RWPE2 (cell line): ENCODE measurements at places on chromosomes 1 and 21.

DNA sequence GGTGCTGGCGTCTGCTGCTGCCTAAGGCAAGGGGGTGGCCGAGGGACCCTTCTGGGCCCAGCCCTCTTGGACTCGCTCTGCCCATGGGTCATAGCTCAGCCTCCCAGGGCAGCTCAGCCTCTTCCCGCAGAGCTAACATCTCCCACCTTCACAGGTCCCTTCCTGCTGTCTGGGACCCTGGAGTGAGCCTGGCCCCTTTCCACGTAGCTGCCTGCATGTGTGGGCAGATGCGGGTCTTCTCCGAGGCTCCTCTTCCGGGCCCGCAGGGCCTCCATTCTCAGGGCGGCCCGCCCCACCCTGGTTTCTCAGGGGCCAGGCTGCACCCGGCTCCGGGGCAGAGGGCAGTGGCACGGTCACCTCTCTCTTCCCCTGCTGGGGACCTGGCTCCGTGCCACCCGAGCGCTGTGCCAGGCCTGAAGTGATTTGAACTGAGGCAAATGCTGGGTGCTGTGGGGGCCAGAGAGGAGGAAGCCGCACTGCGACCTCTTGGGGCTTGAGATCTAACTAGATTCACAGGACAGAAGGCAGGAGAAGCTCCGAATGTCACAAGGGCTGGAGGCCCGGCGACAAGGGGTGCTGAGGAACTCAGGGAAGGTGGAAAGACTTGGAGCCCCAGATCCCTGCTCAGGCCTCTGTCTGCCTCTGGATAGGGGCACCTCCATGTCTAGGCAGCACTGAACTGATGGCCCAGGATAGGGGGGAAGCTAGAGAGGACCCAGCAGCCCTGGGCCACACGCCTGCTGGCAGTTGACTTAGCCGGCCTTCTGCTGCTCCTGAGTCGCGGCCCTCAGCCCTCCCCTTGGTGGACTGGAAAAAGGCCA lies 40.7 kb downstream of the COQ8A start:
- DNase-seq, result no peak

DNA sequence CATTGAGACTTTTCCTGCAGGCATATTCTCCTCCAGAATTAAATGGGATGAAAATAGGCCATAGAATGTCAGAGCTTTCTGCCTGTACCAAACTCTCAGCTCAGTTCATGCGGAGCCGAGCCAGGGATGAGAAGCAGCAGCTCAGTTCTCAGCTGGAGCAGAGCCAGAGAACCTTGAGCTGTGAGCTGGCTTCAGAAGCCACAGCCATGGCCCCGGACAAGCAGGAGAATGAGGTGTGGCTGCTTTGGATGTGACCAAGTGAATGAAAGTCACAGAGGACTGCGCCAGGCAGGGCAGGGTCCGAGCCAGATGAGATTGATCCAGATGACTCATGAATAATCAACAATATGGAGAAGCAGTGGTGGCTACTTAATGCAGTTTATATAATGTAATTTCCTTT lies 633.8 kb downstream of the NCAM2 start:
- DNase-seq, result no peak

DNA sequence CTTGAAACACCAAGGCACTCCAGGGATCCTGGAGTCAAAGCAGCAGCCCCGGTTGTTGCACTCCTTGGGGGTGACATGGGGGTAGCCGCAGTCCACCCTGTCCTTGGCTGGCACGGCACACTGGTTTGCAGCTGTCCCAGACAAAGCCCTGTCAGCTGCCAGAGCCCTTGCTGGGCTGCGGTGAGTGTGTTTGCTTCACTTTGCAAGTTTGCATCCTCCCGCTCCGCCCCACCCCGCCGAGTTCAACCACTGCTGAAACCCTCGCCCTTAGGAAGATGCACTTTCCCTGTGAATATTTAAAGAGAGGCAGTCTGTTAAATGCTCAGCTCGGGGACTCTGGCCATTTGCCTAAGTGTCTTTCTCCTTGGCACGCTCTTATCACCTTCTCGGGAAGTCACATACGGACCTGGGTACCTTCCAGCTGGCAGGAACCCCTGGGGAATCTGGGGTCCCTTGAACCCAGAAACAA lies 1.7 kb downstream of the TFF3 start:
- DNase-seq, result no peak

DNA sequence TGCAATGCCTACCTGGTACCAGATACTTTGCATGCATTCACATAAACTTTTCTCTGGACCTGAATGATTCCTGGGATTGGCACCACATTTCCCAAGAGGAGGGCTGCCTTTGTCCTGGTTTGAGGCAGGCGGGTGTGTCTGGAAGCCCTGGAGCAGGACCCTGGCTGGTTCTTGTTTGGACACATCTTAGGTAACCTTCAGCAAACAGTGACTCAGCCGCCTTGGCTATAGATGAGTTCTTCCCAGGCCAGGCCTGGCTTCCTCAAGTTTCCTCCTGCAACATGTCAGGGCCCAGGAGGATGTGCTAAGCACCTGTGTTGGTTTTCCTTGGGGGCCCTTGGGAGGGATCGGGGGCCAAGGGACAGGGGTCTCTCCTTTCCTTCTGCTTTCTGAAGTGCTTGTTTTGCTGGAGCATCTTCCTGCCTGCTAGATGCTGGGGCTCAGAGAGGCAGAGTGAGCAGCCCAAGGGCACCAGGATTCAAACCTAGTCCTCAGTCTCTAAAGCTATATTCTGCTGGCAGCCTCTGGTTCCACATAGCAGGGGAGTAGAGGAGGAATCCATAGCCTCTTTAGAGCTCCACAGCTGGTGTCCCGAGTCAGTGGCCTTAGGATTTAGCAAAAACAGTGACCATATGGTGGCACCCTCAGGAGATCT lies 38.2 kb downstream of the PAX7 start:
- DNase-seq, result peak; percentile 96

- no peak for DNase-seq
Observed at GRCh38 chr1:7407980-7408770, 362.9 kb upstream of the VAMP3 start.

- no peak for DNase-seq
Observed at GRCh38 chr1:240114222-240114621, 22.5 kb downstream of the FMN2 start.

- DNase-seq, result no peak
Observed at GRCh38 chr1:67752306-67752705, 67.3 kb downstream of the GADD45A start.

- no peak for DNase-seq
Observed at GRCh38 chr21:39422527-39423241, 22.9 kb downstream of the LCA5L start.

GRCh38 chr1:7421471-7422075 lies 349.5 kb upstream of the VAMP3 start:
- DNase-seq, result peak; percentile 32

DNA sequence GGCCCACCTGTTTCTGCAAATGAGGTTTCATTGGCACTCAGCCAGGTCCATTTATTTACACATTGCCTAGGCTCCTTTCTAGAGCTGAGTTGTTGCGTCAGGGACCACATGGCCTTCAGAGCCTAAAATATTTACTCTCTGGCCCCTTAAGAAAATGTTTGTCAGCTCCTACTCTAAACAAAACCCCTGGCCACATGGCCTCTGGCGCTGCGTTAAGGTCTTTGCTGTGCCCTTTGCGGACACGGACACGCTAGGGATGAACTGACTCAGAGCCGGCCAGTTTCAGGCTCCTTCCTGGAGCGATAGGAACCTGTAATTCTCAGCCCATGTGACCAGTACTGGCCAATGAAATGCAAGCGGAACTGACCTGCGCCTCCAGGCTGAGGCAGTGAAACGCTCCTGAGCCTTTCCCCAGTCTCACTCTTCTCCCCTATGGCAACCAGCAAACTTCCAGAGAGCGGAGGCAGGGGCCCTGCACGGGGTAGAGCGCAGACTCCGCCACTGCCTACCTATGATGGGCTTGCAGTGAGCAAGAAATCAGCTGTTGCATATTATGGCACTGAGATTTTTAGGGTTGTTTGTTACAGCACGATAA lies 160.3 kb downstream of the ETS2 start:
- no peak for DNase-seq

DNA sequence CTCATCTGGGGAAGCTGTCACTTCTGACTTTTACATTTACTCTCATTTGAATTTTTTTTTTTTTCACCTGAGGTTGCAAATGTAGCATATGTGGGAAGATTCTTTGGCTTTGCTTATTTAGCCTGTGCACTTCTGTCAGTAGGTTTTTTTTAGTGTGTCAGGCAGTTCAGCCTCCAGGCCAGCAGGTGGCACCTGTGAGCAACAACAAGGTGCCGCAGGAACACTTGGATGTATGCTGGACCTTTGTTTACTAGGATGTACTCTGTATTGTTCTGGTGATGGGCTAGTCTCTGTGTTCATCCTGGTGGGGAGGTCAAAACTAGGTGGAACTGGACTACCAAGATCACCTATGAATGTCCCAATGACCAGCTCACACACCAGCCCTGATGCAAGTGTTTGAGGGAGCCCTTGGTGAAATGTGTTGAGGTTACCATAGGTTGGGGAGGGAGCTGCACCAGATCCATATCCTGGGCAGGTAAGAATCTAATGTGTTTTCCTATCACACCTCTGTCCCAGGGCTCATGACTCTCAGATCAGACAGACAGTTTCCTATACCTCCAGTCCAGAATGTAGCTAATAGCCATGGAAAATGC lies 618.2 kb downstream of the BRINP3 start:
- no peak for DNase-seq

DNA sequence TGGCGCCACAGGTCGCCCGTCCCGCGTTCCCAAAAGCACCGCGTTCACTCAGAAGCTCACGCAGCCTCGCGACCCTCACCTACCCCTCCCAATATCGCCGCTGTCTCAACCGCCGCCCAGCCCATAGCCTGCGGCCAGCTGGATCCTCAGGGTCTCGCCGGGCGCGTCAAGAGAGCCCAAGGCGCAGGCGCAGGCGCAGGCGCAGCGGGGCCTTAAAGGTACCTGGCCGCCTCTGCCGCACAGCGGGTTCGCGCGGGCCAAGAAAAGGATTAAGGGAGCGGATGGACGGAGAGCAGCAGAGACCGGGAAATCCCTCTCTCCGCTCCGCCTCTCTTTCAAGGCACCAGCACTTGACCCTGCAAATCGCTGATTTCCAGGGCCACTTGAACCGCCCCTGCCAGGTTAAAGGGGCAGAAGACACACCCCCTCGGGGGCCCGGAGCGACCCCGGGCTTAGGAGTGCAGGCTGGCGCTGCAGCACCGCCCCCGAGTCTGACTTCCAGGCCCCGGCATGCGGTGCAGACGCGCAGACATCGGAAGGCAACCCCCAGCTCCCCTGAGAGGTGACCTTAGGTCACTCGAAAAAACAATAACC lies at the start of gene NBPF20:
Gene NBPF20, minus strand, starts transcription at position 168 of the 594 bp plus-strand sequence. CDS start 20,331 bp downstream, outside the sequence.
- DNase-seq, result peak; percentile 77

- no peak for DNase-seq
Observed at GRCh38 chr1:186611156-186611555, 69.1 kb downstream of the PTGS2 start.

GRCh38 chr1:227887697-227888403 lies 59.9 kb downstream of the WNT9A start:
- no peak for DNase-seq

GRCh38 chr1:108327534-108328466 lies 83.9 kb upstream of the NBPF4 start:
- DNase-seq, result no peak

GRCh38 chr1:28796352-28797211 lies 15.4 kb upstream of the OPRD1 start:
- DNase-seq, result no peak

GRCh38 chr21:45433911-45434644 lies 29.1 kb downstream of the COL18A1 start:
- DNase-seq, result no peak

GRCh38 chr1:165463978-165464377 lies 19.1 kb upstream of the RXRG start:
- no peak for DNase-seq

DNA sequence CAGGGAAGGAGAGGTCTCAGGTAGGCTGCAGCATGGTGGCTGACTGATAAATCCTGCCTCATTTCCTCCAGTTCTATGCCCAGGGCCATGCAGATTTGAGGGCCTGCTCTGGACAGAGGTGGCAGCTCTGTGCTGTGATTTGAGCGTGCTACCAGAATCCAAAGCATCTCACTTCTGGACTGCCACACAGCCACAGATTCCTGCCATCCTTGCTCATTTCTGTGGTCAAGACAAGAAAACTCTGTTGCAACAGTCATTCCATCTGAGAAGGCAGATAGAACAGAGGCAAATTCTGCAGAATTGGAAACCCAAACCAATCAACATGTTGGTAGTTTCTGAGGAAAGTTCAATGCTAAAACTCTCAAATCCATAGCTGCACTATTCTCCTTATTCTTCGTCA lies 102.8 kb upstream of the GALNT2 start:
- no peak for DNase-seq

DNA sequence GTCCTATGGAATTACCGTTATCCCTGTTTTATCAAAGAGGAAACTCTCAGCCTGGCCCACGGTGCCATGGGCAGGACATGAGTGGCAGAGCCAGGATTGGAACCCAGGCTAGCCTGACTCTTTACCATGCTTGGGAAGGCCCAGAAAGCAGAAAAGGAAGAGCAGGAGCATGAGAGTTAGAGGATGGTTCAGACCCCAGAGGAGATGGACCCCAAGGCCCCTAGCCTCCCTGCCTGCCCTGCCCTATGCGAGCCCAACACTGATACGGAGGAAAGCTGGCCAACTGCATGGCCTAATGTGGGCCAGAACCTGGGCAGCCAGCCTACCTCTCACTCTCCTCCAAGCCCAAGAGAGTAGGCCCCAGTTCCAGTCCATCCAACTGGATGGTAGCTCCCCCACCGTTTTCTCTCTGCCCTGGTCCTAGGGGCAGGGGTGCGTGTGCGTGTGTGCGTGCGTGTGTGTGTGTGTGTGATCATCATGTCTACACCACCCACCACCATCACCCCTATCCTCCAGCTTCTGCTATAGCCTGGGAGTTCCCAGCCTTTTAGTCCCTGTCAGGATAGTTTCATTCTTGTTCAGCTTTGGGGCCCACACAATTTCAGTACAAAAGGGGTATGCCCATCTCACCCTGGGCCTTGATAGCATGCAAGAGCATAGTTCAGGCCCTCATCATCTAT lies 15.4 kb upstream of the MEX3A start:
- DNase-seq, result no peak

DNA sequence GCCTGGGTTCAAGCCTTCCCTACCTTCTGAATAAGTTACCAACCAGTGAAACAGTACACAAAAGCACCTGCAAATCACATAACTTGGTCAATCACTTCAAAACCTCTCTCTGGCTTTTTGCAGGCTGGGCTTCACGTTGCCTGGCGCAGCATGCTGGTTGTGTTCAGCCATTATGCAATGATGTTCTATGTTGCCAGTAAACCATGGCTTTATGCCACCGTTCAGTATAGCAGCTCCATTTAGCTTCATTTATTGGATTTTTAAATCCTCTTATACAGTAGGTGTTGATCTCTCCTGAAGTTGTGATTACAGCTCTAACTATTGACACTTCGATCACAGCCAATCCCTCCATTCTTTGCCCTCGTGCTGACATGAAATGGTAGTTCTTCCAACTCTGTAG lies 233.6 kb upstream of the PTBP2 start:
- no peak for DNase-seq

DNA sequence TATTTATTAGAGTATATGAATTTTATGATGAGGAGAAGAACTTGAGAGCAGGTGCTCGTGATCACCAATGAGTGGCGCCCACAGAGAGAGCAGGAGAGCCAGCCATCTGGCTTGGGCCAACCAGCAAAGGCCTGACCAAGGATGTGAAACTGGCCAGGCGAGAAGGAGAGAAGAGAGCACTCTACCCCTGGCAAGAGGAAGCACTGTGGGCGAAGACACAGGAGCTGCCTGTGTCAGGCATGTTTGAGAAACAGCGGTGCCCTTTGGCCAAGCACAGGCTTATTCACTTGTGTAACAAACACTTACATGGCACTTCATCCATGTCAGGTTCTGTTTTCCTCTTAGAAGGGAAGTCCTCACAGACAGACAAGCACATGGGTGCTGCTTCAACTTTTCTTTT lies 4.2 kb upstream of the SIPA1L2 start:
- DNase-seq, result no peak

- no peak for DNase-seq
Observed at GRCh38 chr1:230982696-230983095, 3.8 kb downstream of the ARV1 start.
